ENCODE measurements at places on chromosomes 16 and 17.

GRCh38 chr17:74343526-74344284, 17.7 kb downstream of the KIF19 start:
- DNase-seq = no peak

- DNase-seq = no peak
Measured at GRCh38 chr16:27699540-27699939, 149.6 kb downstream of the KATNIP start.

- peak; percentile 78 for DNase-seq
Measured at GRCh38 chr16:85718682-85719081, 29.9 kb upstream of the GINS2 start.

DNA sequence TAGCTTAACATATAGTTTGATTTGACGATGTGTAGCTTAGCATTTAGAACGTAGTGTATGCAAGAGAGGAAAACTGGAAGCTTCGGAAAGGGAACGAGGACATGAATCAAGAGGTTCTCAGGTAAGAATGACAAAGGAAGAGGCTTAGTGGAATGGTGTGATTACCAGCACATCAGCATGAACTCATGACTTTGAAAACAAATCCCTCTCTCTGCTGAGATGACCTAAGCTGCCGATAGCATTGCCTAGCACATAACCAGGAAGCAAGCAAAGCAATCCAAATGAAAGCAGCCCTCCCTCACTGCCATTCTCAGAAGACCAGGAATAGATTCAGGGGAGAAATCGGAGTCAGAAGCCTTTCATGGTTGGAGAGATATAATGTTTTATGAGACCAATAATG, 51.3 kb upstream of the CCL1 start:
- DNase-seq = no peak

DNA sequence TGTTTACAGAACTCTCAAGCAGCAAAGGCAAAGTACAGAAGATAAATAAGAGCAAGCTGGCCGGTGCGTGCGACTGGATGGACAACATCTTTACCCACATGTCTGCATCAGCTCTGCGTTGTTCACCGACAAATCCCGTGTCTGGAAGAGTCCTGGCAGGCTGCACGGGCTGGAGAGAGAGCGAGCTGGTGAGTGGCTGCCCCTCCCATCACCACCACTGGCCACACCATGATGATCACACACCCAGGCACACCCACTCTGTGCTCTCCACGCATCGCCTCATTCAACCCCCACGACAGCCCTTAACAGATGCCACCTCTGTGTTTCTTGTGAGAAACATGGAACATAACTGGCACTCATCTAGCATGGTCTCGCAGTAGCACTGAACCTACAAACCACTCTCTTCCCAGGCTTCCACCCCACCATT, 59.2 kb downstream of the ANKRD11 start:
- no peak for DNase-seq

DNA sequence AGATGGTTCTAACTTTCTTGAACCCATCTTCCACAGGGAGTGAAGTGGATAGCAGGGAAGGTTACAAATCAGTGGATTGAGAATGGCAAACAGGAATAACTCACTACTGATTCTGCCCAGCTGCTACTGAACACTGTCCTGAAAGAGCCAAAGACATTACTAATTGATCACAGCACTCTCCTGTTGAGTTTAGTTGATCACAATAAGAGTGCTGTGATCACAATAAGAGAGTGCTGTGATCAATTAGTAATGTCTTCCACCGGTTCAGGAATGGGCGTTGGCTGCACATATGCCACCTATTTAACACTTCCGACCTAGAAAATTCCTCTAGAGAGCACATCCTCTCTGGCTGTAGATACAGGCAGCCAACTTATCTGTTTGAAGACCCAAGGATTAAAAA, 11.4 kb downstream of the CFAP97D1 start:
- peak; percentile 69 for DNase-seq

DNA sequence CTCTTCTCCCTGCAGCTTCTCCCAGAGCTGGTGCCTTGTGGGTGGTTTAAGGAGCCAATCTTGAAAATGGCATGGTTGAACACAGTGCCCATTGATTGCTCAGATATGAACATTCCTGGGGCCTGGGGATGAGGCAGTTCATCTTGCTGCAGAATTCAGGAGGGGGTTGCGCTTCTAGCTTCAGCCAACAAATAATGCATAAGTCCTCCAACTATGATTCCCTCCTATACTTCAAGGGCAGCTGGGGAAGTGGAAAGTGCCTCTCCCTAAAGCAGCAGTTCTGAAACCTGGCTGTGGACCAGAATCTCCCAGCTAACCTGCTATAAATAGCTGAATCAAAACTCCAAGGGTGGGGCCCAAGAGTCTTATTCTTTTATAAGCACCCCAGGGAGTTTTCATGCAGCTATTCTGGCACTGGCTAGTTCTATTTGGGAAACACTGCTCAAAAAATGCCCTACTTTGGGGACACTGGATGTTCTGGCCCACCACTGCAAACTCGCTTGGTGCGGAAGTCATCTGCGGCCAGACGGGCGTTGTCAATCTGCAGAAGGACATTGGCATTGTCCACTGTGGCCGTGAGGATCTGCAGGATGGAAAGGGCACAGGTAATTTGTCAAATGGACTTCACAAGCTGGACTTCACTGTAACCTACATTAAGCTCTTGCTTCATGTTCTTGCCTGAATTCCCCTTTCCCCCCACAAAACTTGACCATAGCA, 130.3 kb downstream of the CCDC144A start:
- DNase-seq = no peak

DNA sequence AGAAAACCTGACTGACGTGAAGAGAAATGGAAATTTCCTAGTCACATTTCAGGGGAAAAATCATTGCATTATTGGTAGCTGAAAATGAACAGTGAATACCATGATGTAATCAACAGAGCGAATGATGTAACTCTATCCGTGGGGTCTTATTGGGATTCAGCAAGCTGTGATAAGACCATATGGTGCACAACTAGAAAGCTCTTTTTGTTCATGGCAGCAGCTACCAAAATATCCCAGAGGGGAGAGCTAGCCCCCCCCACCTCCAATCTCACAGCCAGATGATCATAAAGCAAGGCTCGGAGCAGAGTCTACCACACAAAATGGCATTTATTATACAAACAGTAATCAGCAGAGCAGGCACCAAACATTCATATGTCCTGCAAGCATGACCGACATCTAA, 22.2 kb upstream of the DNAH17 start:
- no peak for DNase-seq

DNA sequence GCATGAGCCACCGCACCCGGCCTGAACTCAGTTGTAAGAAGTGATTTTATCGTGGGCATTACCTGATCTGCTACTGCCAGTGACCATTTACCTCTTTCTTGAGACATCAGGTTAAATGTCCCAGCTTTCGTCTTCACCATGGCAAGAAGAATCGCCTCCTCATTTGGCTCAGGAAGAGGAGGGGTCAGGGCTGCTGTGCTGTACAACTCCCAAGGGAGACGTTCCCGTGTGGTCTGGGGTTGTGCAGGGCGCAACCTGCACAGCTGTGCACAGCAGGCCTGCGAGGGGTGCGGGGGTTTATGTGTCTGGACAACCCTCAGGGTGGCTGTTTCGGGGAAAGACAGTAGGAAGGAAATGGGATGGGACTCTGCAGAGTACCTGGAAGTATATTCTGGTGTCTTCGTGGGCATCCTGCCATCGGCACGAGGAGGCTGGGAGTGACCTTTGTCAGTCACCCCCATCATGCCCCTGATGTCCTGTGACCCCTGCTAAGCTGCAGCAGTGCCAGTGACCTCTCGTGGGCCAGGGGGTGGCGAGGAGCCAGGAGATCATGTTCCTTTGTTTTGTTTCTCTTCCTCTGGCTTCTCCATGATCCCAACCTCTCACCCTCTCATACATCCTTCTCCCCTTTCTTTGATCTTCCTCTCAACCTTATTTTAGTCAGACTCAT, 27.3 kb downstream of the CIBAR2 start:
- DNase-seq = no peak

GRCh38 chr17:78345791-78346494, 13.9 kb downstream of the SOCS3 start:
- no peak for DNase-seq

GRCh38 chr17:50609380-50610074, 25.2 kb upstream of the ABCC3 start:
- DNase-seq = no peak

DNA sequence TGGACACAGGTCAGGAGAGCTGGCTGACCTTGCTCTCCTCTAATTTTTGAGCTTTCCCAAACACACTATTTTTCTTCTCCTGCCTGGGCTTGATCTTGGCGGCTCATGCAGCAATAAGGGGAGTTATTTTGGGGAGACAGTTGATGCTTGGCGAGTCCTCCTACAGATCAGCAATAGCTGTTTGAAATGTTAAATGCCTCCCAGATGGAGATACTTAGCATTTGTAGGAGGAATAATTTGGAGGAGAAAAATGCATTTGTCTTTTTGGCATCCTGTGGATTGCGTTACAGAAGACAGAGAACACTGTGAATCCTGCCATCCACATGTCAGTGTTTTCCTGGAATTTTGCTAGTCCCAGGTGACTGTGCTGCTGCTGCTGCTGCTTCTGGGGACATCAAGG, 328.0 kb upstream of the XYLT1 start:
- no peak for DNase-seq

DNA sequence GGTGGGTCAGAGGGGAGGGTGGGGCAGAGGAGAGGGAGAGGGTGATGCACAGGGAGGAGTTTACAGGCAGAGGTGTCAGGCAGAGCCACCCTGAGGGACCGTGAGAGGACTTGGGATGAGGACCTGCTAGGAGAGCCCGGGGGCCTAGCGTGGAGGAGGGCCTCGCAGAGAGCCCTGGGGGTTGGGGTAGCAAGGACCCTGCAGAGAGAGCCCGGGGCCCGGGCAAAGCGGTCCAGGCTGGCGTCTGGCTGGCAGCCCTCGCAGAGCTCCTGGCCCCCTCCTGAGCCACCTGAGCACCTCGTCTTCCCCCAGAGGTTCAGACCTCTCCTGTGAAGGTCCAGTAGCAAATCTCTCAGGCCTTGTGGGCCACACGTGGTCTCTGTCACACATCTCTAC, 42.0 kb upstream of the ZNF469 start:
- DNase-seq = no peak

All from Caco-2 (cell line).